ENCODE measurements at places on chromosomes 2 and 18.

DNA sequence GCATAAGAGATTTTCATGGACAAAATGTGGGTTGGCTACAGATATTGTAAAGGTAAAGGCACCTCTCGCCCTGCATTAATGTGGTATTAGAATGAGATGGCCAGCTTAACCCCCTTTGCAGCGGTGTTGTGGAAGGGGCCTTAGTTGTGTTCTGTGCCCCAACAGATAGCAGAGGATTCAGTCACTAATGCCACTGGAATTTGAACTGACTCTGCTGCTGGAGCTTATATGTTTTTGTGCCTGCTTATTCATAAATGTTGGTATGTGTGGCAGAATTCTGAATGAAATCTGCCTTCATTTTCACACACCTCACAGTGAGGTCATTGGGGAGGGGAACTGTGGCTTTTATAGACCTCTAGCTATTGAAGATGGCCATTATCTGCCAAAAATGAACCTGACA lies 90.7 kb upstream of the ITGA6 start:
- no peak for DNase-seq

DNA sequence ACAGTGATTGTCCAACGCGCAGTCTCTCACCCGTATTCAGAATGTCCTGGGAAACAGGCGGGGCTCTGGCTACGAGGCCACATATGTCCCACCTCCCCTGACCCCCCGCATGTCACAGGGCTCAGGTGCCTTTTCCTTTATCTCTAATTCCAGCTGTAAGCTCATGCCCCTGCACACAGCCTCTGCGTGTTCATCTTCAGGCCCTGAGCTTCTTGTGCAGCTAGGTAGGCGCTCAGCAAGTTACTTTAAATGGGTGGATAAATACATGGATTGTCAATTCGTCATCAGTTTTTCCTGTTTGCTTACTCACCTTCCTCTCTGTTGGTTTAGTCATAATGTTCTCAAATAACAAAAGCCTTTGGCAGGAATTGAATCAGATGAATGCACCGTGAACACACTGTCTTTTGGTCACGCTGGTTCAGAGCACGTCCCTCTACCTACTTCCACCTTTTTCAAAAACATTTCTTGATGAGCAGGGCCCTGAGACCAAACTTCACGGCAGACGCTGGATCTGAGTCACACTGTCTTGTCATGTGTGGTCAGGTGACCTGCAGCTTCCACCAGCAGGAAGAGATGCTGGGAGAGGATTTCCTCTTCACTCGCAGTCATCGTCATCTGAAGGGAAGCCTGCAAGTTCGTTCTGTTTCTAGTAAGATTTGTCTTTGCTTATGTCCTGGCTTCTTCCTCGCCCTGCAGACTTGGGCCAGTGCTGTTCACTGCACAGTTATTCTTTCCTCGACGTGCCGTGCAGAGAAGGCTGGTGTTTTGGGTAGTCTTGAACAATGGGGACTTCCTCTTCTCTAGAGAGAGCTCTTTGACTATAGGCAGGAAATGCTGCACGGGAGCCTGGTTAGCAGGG lies 138.1 kb downstream of the PTGR3 start:
- DNase-seq, result peak; percentile 17

GRCh38 chr18:3481696-3482210 lies 31.8 kb downstream of the TGIF1 start:
- no peak for DNase-seq

- no peak for DNase-seq
These were observed 84.0 kb downstream of the POLR1A start for GRCh38 chr2:86021396-86022378.

DNA sequence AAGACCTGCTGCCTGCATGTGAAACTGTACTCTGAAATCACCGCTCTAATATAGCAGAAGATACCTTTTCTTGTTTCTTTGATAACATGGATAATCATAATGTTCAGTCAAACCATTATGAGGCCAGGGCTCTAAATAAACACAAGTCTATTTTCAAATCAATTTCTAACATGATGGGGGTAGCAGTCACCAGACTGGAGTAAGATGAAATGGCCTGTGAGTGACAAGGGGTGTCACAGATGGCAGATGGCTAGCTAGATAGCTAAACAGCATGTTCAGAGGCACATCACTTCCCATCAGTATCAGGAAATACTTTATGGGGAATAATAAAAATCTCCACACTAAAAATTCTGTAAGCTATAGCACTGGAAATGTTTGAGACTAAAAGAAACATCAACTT lies 14.0 kb downstream of the MBD2 start:
- no peak for DNase-seq

DNA sequence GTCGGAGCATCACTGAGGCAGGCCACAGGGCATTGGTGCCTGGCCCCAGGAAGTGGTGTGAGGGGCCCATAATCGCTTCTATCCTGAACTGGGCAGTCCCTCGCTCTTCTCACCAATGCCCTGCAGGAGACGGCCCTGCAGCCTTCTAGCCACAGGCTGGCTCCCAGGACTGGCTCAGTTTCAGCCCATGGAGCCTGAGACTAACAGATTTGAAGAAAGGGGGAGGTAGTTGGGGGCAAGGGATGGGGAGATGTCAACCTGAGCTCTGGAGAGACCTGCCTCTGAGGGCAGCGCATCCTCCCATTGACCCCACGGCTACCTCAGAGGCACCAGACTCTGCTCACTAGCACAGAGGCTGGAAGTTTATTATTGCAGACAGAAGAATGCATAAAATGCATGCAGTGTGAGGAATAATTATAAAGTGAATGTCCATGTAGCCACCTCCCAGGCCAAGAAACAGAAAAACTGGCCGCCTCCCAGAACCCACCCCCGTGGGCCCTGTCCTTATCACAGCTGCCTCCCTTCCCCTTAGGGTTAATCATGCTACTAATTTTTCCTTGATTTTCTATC lies 1.4 kb downstream of the TOGARAM2 start:
- DNase-seq, result no peak

DNA sequence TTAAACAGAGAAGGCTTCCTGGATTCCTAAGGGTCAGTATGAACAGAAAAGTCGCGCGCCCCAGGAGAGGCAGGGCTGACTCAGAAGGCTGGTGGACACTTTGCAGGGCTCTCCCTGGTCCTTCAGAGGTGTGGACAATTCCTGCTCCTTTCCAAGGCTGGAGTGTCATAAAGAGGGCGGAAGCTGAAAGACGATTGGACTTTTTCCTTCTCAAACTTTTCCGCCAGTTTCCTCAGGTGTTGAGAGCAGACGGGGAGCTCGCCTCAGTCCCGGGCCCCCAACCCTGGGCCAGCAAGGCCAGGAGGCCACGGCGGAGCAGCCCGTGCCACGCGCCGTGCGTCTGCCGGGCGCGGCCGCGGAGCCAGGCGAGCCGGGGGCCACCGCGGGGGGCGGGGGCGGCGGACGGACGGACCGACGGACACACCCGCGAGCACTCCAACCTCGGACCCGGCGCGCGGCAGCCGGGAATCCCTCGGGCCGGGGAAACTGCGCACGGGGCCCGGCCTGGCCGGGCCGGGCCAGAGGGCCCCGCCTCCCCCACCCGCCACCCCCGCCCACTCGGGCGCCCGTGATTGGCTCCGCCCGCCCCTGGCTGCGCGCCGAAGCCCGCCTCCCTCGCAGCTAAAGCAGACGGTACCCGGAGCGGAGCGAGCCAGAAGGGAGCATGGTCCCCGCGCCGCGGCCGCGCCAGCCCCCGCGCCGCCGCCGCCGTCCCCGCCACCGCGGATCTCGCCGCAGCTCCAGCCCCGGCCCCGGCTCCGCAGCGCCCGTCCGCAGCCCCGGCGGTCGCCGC lies at the start of gene KLHL29:
TSS of gene KLHL29 (plus strand) at position 629 of the 793 bp plus-strand sequence. CDS start 177,018 bp downstream, outside the sequence.
- DNase-seq, result peak; percentile 37

DNA sequence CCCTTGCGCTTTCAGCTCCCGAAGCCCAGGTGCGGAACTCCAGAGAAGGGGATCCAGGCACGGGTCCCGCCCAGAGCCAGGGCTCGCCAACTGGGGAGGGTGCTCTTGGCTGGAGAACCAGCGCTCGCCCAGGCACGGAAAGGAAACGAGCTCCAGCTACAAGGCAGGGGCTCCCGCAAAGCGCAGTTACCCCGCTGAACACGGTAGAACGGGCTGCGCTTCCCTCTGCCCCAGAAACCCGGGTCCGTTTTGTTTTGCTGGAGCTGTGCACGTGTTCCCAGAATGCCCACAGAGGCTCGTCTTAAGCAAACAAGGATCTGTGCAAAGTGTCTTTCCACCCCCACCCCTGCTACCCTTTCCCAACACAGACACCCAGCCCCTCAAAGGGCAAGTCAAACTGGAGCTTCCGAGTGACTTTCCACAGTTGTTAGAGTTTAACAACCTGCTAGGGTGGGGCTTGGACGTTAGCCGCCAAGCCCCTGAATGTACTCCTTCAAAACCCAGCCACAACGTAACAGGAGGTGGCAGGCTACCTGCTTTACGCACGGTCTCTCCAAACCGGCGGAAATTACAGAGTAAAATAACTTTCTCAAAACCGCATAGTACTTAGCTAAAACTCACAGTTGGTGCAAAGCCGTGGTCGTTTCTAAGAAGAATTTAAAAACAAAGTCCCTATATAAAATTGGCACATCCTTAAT lies 775 bp downstream of the RNF125 start:
- peak; percentile 21 for DNase-seq

DNA sequence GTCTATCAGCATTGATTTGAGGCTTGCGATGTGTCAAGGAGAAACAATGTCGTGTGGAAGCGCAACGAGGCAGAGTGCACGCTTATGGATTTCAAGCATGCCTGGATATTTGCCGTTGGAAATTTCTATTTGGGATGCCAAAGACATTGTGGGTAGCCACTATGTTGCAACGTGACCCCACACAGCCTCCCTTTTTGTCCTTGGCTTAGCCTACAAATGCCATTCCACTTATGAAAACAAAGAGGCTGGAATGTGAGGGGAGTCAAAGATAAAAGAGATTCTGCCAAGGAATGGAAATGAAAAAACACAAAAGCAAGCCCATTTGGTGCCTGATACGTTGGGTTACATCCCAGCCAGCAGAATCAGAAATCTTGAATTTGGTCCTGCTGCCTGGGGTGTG lies 721.2 kb downstream of the GALR1 start:
- no peak for DNase-seq

- DNase-seq, result no peak
These were observed 300.1 kb upstream of the DDX18 start for GRCh38 chr2:117514371-117514770.

GRCh38 chr2:3712424-3712823 lies 9.0 kb downstream of the DCDC2C start:
- no peak for DNase-seq

Data from stimulated activated CD4-positive, alpha-beta T cell treated with anti-CD3 and anti-CD28 coated beads, Interleukin-1b, Interleukin-23, amount 100 ng/mL, for 24 hours (primary cell).